Stimulated activated CD4-positive, alpha-beta T cell treated with anti-CD3 and anti-CD28 coated beads, Interleukin-12 subunit alpha, Interleukin-12 subunit beta, amount 100 ng/mL, for 4 hours (primary cell): ENCODE measurements at places on chromosomes 1 and 21.

DNA sequence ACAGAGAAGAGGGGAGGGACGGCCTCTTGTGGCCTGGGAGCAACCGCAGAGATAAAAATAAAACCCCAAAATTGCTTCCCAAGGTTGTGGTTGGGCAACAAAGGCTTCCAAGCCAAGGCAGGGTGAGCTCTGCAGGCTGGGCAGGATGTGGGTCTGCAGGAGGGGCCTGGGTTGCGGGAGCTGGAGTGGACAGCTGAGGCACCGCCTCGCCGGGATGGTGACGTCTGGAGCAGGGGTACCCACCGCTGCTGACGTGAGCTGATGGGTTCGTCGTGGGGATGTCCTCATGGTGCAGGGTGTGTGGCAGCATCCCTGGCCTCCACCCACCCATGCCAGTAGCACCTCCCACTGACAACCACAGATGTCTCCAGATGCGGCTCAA lies 3.7 kb downstream of the AURKAIP1 start:
- DNase-seq = no peak

GRCh38 chr21:27145134-27145798 lies 178.4 kb upstream of the ADAMTS5 start:
- DNase-seq = no peak

DNA sequence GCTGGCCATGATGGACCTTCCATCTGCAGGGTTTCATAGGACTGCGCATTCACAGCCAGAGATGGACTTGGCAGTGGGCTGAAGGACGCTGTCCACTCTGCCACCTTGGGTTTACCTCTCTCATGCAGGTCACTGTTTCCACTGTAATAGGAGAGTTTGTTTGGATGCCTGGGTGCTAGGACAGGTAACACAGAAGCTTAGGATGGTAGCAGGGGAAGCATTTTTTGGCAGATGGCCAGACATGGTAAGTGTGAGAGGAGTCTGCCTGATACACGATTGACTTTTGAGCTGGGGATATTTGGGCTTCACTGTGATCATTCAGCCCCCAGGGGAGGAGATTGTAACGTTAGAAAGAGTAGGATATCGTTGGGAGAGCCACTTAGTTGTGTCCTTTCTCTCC lies 11.8 kb downstream of the PSEN2 start:
- no peak for DNase-seq

- DNase-seq = peak; percentile 75
Measured at GRCh38 chr1:151130987-151131586, 15.3 kb downstream of the SEMA6C start.

DNA sequence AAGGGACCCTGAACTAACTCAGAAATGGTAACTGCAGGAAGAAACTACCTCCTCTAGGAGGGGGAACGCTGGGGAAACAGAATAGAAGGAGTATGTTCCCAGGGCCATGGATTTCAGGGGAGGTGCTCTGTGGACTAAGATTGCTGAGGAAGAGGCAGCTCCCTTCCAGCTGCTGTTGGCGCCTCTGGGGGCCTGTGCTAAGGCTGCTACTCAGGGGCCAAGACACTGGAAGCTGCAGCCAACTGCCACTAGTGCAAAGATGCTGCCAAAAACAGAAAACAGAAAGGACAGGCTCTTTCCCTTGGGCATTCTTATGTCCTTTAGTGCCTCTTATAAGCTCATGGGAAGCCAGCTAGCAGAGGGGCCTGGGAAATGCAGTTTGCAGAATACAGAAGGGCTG lies 58.0 kb upstream of the SGIP1 start:
- DNase-seq = no peak

GRCh38 chr1:160685266-160685665 lies 26.4 kb downstream of the CD48 start:
- no peak for DNase-seq

- DNase-seq = no peak
Measured at GRCh38 chr1:79652426-79652825, 645.9 kb upstream of the ADGRL4 start.

DNA sequence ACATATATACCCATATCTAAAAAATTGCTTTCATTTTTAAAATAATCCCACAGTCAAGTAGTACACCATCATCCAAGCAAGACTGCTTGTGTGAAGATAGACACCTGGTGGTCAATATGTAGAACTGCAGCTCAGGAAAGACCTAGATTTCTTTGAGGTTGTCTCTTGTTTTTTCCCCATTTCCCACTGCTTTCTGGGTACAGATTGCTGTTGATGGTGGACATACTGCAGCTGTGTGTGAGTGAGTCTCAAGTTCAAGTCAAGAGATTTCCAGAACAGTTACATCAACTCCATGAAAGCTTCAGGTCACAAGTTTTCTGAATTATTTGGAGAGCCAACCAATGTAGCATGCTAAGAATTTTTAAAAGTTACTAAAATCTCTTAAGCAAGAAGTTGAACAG lies 306.4 kb downstream of the DUSP10 start:
- no peak for DNase-seq

DNA sequence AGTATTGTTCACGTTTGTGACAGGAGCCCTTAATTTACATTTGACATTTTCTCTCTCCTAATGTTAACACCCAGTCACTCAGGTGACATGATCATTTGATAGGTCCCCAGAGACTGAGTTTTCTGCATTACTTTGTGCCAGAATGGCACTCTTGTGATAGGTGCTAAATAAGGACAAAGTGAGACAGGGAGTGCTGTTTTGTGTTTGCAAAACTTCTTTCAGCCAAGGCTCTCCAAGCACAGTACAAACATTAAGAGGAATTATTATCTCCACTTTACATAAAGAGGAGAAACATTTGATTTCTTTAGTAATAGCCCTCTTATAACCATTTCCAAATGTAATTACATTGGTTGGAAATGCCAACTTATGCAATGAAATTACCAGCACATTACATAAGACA lies 355.2 kb downstream of the NTNG1 start:
- DNase-seq = no peak

GRCh38 chr1:30600706-30601105 lies 122.7 kb downstream of the MATN1 start:
- DNase-seq = no peak

DNA sequence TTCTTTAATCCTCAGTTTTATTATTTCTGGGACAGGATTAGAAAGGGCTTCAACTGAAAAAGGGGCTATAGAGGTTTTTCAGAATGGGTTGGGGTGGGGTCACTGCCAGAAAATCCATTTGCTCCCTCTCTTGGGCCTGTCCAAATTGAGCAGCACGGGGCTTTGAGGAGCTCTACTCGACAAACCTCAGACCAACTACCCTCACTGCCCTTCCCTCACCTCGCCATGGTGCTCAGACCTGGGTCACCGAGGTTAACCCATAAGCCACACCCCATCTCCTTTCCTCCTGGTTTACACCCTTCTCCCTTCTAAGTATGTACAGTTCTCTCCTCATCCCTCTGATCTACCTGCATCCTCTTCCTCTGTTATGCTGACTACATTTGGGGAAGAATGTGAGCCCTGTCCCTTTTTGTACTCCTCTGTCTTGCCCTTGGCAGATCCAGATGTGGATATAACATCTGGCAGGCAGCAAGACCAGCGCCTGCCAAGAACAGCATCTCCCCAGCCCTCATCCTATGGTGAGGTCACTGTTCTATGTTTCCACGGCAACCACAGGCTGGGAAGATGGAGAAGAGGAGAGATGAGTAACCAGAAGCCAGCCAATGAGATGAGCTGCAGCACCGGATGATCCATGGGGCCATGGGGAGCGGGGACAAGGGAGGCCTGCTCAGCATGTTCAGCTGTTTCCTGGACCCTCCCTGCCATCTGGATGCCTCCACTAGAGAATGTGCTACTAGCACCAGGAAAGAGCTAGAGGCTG lies 3.7 kb upstream of the FABP3 start:
- DNase-seq = no peak

- no peak for DNase-seq
Measured at GRCh38 chr1:239511875-239512274, 125.5 kb downstream of the CHRM3 start.

DNA sequence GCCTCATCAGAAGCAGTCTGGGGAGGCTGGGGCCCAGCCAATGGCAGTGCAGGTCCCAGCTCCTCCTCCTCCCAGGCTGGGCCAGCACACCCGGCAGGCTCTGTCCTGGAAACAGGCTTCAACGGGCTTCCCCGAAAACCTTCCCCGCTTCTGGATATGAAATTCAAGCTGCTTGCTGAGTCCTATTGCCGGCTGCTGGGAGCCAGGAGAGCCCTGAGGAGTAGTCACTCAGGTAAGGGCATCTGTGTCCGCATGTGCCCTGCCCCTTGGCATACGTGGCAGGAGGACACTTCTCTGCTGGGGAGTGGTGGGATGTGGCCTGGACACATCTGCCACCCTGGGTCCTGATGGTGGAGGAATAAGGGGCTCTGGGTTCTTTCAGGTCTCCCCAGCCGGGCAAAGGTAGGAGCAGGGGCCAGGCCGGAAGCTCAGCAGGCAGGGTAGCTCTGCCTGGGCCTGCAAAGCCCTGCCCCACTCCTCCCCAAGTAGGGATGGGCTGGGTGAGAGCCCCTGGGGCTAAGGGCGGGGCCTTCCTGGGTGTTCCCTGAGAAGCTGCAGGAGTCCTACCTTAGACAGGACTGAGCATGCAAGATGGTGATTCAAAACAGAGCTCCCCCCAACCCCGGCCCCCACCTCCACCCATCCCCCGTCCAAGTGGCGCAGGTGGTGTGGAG lies at the start of gene GJB5:
GJB5 (plus strand) TSS at position 84 of the 674 bp plus-strand sequence. CDS start 2,284 bp downstream, outside the sequence.
- no peak for DNase-seq

GRCh38 chr21:31505975-31506374 lies 153.5 kb upstream of the SOD1 start:
- no peak for DNase-seq

DNA sequence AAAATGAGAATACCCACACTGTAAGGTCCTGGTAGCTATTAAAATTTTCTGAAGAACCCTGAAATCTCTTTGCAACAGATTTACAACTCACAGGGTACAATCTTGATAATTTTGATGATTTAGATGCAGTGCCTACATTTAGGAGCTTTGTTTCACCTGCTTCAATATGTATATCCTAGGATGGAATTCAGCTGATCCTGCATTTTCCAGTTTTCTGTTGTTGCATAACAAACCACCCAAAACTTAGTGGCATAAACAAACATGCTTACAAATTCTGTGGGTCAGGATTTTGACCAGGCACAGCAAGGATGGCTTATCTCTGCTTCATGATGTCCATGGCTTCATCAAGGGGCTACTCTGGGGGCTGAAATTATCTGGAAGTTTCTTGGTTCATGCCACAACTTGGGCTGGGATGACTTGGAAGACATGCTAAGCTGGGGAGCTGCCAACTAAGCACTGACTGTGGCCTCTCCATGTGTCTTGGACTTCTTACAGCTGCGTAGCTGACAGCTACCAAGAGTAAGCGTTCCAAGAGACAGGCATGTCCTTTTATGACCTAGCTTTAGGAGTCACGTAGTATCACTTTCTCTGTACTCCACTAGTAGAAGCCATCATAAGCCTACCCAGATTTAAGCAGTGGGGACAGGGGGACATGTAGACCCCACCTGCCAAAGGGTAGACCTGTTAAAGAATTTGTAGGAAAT lies 108.5 kb downstream of the CACHD1 start:
- DNase-seq = no peak

- DNase-seq = no peak
Measured at GRCh38 chr1:11523746-11524464, 45.0 kb downstream of the DISP3 start.

- no peak for DNase-seq
Measured at GRCh38 chr1:53410100-53410541, 49.1 kb upstream of the DMRTB1 start.

DNA sequence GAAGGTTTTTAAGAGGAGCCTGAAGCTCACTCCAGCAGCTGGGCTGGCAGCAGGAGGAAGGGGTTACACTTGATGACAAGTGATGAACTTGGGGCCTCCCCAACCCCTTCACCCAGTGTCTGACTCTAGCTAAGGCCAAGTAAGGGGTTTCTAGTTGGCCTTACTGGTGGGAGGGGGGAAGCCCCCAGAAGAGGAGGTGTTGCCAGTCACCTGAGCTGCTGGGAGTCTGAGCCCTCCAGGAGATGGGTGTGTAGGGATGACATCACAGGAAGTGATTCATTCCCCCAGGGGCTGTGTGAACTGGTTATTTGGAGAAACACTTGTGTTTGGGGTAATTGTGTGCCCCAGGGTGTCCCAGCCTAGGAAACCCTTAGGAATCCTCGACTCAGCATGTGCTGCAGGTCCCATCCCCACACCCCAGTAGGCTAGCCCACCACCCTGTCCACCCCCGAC lies 3.1 kb downstream of the PADI1 start:
- peak; percentile 23 for DNase-seq

GRCh38 chr1:36486439-36487335 lies 4.0 kb upstream of the CSF3R start:
- no peak for DNase-seq

GRCh38 chr1:25128121-25128621 lies 104.1 kb downstream of the SYF2 start:
- DNase-seq = no peak

DNA sequence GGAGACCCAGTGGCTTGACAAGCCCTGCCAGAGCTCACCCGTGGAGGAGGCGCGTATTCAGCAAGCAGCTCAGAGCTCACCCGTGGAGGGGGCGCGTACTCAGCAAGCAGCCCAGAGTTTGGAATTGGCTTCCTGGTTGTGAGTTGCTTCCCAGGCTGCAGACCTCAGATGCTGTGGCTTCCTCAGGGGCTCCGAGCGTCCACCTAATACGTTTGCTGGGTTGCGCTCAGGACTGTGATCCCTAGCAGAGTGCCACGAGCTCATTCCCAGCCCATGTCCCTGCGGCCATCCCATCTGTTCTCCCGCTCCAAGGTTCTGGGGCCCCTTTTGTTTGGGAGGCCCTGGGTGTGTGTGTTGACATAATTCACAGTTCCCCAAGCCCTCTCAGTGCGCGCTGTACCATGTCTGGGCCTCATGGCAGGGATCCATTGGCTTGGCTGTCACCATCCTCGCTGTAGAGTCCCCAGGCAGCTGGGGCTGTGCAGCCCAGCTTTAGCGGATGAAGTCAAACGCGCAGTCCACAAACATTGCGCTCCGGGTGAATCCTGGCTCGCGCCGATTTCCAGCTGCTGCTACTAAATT lies 3.6 kb downstream of the AJAP1 start:
- DNase-seq = no peak

DNA sequence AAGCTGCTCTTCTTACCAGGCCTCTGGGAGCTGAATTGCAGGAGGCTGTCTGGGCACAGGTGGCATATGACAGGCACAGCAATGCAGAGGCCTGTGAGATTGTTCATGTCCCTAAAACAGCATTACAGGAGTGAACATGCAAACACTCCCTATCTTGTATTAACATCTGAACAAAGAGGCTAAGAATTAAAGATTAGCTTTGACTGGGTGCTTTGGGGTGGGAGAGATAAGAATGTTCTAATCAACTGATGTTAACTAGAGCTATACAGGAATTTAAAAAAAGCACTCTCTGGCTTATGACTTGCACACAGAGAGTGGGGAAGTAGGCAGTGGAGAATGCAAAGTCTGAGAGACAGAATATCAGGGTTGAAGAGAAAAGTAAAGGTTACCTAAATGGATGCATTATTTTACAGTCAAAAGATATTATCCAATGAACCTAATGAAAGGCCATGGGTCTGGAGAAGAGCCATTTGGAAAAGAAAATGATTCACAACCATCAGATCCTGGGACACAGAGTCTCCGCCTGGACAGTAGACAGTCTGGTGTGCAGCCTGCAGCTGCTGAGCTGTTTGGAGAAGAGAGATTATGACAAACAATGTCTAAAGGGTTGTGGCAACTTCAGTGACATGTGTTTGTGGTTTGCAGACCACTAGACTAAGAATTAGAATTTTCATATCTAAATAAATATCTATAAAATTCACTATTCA lies 20.2 kb downstream of the DPT start:
- DNase-seq = no peak

- DNase-seq = no peak
Measured at GRCh38 chr1:203934651-203935050, 73.3 kb downstream of the SNRPE start.
